ENCODE measurements at places on chromosomes 1 and 21. TPM values are rescaled to one million over a fixed set of nuclear protein-coding genes. Genes with fewer than 3 reads are reported as not detected.

DNA sequence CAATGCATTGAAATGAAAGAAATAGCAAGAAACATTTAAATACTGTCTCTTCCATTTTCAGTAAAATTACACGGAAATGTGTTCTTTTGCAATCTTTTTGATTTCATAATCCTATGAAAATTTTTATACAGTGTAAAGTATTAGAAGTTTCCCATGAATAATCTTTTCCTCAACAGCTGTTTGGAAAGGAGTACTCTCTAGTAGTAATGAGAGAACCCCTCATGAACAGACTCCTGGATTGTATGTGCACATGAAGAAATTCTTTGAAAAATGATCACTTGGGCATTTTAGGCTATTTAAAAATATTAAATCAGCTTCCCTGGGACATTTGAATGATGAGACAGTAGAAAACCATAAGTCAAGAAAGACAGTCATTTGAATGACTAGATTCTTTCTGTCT lies 64.4 kb downstream of the LHX9 start:
- no peak for DNase-seq

DNA sequence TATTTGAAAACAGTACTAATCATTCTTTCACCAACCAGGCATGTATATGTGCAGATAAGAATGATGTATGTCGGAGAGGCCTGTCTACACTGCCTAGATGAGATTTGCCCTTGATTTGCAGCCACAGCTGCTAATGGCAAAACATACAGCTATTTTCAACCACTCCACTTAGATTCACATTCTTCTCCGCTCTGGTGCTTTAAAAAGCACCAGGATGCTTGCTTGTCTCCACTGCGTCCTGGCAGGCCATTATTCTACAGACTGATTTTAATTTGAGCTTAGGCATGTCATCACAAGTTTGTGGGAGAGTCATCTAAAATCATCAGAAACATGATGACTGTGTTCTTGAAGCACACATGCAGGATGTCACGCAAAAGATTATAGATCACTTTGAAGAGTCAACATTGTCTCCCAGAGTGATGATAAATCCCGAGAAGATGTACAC lies 119.0 kb upstream of the NRIP1 start:
- no peak for DNase-seq

GRCh38 chr1:161164901-161165610 lies 1.2 kb upstream of the PPOX start:
- no peak for DNase-seq

DNA sequence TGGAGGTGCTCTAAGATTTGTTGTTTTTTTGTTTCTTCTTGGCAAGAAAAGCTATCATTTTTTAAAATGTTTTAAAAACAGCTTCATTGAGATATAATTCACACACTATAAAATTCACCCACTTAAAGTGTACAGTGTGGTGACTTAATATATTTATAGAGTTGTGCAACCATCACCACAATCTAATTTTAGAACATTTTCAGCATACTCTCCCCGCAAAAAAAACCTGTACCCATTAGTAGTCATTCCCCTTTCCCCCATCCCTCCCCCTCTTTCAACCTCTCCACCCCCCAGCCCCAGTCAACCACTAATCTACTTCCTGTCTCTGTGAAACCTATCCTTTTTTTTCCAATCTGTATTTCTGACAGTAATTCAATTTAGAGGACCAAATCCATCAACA lies 30.6 kb downstream of the ZC3H11B start:
- DNase-seq = no peak

- no peak for DNase-seq
Measured at GRCh38 chr1:43558346-43558841, 27.7 kb downstream of the PTPRF start.

- DNase-seq = no peak
Measured at GRCh38 chr21:43206231-43207042, 37.6 kb downstream of the CRYAA start.

GRCh38 chr1:6490181-6491080 lies 1.0 kb downstream of the PLEKHG5 start:
- peak; percentile 92 for DNase-seq

DNA sequence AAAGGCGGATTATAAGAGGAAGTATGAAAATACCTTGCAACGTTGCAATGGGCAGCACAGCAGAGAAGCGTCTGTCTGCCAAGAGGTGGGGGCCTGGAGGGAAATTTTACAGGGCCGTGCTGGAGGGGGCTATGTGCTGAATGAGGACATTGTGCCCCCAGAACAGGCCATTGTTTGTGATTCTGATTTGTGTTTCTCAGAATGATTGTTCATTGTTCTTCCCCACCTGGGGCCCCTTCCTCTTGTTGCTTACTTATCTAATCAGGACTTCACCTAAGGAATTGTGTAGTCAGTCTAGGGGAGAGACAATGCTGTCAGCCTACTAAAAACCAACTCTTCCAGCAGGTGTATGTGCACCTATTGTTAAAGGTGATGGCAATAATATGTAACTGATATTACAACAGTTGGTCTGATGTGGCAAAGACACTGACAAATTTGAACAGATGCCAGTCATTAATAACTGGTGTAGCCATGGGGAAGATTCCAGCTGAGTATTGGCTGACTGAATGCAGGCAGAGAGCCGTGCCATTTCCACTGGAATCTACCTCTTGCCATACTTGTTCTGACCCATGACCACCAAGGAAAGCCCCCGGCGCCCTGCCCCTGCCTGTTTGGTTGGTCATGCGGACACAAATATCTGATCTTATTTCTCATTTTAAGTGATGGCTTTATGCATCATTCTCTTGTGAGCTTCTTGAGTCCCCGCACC lies 45.2 kb upstream of the PSEN2 start:
- DNase-seq = no peak

- DNase-seq = no peak
Measured at GRCh38 chr21:35394634-35395369, 345.7 kb upstream of the RUNX1 start.

GRCh38 chr1:223142269-223142668 lies 779 bp downstream of the TLR5 start:
- no peak for DNase-seq

DNA sequence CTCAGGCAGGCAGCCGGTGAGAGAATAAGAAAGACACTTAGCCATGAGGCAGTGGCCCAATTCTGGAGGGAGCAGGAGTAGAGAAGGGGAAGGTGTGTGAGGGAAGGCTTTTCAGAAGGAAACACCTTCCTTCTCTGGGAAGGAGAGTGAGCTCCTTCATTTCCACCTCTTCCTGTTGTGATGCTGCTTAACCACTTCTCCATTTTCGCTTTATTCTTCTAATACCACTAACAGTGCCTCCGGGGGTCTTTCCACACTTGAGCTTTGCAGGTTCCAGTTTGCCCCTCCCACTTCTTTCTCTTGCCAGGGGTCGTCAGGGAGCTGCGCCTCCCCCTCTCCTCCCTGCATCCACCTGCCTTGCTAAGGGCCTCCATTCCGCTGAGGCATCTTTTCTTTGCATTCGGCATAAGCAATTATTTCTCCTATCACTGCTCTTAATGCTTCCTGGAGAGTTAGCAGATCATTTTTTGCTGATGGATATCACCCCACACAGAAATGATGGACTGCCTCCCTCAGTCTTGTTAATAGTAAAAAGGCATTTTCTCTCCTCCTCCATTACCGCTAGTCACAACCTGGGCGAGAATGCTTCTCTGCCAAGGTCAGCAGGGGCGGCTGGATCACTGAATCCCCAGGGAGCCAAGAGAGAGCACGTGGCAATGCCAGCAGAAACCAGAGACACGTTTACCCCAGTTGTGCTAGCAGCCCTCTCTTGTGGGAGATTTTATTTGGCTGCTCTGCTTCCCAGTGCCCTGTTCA lies 74.8 kb downstream of the ELAVL4 start:
- DNase-seq = no peak

DNA sequence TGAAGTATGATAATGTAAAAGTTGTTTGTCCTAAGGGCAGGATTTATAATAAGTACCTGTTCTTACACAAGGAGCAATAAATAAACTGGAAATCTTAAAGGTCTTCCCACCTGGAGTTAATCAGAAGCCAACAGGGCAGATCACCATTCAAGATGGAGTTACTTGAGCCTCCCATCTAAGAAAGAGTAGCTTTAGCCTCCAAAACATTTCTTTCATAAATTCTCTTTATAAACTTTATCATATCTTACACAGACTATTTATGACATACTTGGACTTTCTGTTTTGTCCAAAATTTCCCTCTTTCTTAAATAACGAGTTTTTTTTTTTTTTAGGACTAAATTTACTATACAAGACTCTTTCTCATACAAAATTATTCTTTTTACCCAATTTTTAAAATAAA lies 18.5 kb downstream of the OR2T1 start:
- peak; percentile 8 for DNase-seq

- no peak for DNase-seq
Measured at GRCh38 chr1:35893051-35893879, 10.3 kb downstream of the AGO1 start.

DNA sequence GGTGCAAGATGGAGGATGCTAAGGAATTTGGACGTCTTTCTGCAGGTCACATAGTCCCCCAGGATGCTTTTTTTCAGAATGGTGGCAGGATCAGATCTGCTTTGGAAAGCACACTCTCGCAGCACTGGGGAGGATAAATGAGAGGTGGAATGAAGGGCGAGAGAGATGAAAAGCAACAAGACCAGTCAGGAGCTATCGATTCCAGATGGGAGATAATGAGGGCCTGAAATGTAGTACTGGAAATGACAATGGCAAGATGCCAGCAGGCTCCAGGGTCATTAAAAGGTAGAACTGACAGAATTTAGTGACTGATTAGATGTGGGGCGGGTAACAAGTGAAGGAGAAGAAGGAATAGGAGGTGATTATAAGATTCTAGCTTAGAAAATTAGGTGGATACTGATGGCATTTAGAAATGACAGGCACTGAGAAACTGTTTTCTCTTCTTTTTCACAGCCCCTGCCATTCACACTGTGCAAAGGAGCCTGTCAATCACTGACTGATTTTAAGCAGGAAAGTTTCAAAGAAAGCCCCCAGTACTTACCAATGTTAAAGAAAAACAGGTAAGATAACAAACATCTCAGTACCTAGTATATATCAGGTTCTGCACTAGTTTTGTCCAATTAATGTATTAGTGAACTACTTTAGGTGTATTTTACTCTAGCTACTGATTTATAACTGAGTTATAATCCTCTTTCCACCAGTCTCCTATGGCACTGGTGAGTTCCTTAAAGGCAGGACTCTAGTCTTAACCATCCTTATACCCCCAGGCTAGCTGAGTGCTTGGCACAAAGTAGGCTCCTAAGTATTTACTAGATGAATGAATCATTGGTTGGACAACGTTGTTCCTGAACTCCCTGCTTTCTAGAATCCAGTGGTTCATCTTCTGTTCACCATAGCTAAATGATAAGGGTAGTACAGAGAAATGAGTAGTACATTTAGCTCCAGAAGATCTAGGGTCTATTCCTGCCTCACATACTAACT lies 9.2 kb downstream of the PIGM start:
- no peak for DNase-seq

PRAMEF12 gene
- total RNA-seq = not detected

CAPN9 gene
- not detected for total RNA-seq

GOLT1A gene
- not detected for total RNA-seq

PRAMEF1 gene
- total RNA-seq = not detected

LDLRAD1 gene
- not detected for total RNA-seq

TIAM1 gene
- total RNA-seq = 25.1 TPM

F13B gene
- total RNA-seq = not detected
